ENCODE measurements at places on chromosomes 1 and 21.

DNA sequence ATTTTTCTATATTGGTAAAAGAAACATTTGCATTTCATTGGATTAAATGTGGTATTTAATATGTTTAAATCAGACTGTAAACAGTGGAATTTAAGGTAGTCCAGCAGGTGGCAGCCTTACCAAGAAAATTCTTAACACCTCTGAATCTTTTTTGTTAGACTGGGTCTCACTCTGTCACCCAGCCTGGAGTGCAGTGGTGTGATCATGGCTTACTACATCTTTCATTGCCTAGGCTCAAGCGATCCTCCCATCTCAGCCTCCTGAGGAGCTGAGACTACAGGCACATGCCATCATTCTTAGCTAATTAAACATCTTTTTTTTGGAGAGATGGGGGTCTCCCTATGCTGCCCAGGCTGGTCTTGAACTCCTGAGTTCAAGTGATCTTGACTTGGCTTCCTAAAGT is 98.8 kb downstream of the RABGAP1L start:
- DNase-seq = peak; percentile 13

- DNase-seq = no peak
Measured at GRCh38 chr1:45512641-45513054, 9.0 kb downstream of the PRDX1 start.

GRCh38 chr1:185014941-185015340 is 30.4 kb upstream of the RNF2 start:
- no peak for DNase-seq

GRCh38 chr1:112706505-112707220 is at the start of gene RHOC:
RHOC (minus strand) TSS chr1:112707127; CDS start chr1:112703799, 3,328 bp downstream.
- no peak for DNase-seq

GRCh38 chr1:108106775-108107174 is 93.4 kb downstream of the SLC25A24 start:
- no peak for DNase-seq

DNA sequence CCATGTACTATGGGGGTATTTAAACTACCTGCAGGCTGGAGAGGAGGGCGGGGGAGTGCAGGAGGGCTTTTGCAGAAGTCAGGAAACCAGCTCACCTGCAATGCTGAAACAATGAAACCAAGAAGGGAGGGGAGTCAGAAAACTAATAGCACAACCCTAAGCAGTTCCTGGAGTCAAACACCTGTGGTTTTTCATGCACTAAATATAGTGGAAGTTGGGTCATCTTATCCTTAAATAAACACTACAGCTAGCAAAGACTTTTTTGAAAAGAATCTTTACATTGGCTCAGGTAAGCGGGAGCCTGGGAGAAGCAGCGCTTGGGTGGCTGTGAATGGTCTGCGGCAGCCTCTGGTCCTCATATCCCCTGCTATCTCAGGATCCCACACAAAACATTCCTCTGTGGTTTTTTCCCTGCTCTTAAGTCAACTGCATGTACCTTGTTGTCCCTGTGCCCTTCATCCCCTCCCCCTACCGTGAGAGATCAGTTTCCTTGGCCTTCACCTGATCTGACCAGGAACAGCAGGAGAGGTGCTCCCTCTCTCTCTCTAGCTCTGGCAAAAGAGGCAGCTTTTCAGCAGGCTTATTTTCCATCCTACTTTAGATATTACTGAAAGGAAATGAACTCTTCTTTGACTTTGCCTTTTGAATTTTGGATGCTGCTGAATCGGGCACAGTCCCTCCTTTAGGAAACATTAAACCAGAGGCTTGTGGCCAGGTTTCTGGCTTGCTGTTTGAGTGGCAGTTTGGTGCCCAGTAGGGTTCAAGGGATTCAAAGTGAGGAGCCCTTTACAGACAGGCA is 26.6 kb downstream of the TENT5C start:
- no peak for DNase-seq

- no peak for DNase-seq
Measured at GRCh38 chr1:6424000-6424565, 493 bp upstream of the ESPN start.

DNA sequence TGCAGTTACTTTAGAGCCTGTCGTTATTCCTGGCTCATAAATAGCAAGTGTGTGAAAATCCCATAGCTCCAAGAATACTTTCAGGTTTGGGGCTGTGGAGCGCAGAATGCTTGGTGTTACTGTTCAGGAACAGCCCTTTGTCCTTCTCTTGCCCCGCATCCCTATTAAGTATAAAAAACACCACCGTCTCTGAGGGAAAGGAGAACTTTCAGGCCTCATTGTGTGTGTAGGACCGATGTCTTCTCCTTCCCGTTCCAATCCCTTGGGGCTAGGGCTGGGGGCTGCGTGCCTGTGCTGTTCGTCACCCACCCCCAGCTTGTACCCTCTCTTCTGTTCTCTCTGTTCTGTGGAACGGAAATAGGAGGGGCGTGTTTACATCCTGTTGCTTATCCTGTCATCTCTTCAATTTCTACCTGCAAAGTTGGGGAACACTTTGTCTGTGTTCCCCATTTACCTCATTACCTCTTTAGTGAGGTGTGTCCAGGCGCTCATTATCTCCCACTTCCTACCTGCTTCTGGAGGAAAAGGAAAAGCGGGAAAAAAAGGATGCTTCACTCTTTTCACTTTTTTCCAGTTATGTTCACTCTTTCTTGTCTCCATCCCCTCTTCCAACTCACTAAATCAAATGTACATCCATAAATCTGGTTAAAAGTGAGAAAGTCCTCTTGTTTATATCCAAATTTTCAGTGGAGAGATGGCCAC is 788 bp upstream of the TXNIP start:
- no peak for DNase-seq

DNA sequence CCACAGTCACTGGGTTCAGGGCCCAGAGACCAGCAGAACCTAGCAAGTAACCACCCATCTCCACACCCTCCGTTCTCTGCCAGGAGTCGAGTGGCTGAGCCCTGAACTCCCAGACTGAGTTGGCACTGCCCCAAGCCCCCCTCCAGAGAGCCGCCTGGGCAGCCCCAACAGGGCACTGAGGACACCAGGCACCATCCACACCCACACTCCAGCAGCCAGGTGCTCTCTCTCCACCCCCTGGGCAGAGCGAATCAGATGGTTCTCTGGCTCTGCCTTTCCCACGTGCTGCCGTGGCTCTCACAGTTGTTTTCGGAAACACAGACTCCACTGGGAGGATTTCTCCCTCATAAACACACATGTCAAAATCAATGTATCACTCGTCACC is 13.6 kb downstream of the WDR4 start:
- DNase-seq = no peak

- DNase-seq = no peak
Measured at GRCh38 chr1:206555473-206555935, 48.2 kb downstream of the RASSF5 start.

- DNase-seq = no peak
Measured at GRCh38 chr1:117631359-117632160, 25.7 kb downstream of the TENT5C start.

- DNase-seq = no peak
Measured at GRCh38 chr1:8281843-8282509, 35.9 kb upstream of the SLC45A1 start.

GRCh38 chr1:166972193-166972592 is 3.1 kb downstream of the ILDR2 start:
- DNase-seq = no peak

DNA sequence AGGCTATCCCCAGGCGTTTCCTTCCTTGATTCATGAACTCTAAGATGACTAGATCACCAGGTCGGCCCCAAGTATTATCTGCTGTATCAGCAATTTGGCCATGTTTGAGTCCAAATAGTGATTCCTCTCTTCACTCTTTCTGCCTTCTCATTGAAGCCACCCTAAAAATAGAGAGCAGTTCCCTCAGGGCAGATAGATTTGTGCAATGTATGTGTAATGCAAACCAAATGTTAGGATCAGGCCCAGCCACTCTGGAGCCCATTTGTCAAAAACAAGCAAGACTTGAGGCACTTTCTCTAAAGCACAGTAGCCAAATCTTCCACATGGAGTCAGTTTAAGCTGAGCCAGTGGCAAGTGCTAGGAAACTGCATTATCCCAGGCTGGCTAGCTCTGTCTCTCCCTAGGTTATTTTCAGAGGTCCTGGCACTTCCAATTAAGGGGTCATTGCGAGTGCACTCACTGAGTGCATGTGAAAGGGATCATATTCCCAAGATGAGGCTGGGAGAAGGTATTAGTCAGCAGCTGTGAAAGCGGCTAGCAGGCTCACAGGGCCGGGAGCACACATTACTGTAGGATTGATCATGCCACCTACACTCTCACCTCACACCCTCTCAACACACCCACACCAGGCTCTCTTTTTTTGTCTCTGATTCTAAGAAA is 97.9 kb upstream of the RAB3GAP2 start:
- DNase-seq = peak; percentile 18

DNA sequence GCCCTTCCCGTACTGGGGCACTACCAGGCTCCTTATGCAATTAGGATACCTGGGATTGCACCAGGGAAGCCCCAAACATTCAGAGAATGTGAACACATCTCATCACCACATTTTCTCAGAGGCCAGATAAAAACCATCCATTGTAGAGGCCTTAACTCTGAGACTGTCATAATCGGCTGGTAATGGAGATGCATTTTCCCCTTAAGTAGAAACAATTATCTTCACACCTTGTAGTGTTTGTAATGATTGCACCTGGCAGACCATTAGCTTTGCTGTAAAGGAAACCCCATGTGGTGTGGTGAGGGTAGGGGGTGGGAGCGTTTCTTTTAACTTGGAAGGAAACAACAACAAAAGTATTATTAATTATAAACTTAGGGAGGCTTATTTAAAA is 90.0 kb upstream of the TLR5 start:
- no peak for DNase-seq

DNA sequence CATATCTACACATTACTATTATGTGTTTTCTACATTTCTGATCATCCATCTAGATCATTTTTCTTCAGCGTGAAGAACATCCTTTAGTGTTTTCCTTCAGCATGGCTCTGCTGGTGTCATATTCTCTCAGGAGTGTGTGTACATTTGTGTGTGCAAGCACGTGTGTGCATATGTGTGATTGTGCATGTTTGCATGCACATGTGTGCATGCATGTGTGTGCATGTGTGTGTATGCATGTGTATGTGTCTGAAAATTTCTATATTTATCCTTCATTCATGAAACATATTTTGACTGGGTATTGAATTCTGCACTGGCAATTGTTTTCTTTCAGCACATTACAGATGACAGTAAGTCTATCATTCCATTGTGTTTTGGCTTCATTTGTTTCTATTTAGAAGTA is 74.6 kb downstream of the FHAD1 start:
- no peak for DNase-seq

DNA sequence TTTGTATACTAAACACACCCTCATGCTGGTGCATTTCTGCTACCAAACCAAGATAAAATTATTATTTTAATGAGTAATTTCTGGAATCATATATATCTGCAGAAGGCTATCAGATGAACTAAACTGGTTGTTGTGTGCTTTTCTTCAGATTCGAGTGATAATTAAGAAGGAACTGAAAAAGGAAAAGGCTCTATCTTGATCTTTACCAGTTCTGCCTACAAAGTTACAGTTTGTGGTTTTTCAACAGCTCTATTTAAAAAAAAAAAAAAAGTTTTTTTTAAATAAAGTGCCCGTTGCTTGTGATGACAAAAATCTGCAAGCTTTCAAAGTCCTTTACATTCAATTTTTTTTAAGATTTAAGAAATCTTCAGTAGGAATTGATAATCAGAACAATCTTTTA is 13.6 kb downstream of the DENND1B start:
- DNase-seq = no peak

GRCh38 chr1:43518935-43519686 is 11.6 kb upstream of the PTPRF start:
- no peak for DNase-seq

DNA sequence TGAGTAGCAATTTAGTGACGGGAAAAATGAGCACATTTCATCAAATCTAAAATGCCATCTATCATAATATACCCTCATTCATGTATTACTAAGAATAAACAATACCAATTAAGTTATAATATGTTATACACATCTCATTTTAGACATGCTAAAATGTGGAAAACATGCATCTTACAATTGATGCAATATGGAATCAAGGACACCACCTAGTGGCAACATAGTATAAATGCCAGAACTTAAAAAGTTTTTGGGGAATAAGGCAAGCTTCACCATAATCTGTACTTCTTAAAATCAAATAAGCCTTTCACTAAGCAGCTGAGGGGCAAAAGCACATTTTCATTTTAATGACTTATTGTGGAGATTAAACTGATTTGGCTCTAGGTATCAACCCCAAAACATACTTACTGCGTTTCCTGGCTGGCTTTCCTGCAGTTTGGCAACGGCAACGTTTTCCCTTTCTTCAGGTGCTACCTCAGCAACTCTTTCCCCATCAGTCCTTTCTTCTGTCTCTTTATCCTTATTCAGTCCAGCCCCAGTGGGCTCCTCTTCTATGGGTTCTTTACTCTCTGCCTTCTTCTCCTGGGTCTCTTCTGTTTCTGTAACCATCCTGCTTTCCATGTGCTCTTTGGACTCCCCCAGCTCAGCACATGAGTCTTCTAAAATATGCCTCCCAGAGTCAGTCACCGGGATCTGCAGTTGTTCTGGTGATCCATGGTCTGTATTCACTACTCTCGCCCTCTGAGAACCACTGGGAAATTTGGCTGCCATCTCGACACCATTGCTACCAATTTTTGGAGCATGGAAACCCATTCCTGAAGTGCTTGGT is 11.4 kb downstream of the SDE2 start:
- DNase-seq = no peak

GRCh38 chr1:14513111-14513510 is 85.4 kb upstream of the KAZN start:
- DNase-seq = no peak

GRCh38 chr1:9280015-9280860 is 12.5 kb upstream of the SPSB1 start:
- DNase-seq = no peak

Data from smooth muscle cell of the brain vasculature (primary cell).